ENCODE measurements at places on chromosomes 7 and 10. TPM values are rescaled to one million over a fixed set of nuclear protein-coding genes. Genes with fewer than 3 reads are reported as not detected.

GRCh38 chr10:637221-637620, 52.2 kb downstream of the DIP2C start:
- no peak for DNase-seq

DNA sequence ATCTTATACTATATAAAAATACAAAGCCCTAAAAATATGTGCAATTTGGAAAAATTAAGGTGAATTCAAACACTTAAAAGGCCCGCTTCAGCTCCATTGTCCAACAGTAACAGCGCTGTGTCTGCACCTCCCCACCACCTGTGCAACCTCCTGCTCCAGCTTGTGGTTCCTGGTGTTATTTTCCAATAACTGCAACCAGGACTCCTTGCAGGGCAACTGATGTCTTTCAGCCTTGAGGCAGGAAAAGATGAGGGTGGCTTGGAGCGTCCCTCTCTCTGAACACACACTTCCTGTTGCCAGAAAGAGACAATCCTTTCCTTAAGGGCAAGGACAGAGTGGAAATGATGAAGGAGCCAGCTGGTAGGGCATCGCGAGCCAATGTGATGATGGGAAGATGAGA, 336.0 kb downstream of the GLRX3 start:
- no peak for DNase-seq

GRCh38 chr7:23298141-23298881, 828 bp upstream of the MALSU1 start:
- DNase-seq = no peak

GRCh38 chr7:25254604-25255003, 26.3 kb upstream of the NPVF start:
- DNase-seq = no peak

- no peak for DNase-seq
Observed at GRCh38 chr10:44312401-44312800, 72.5 kb downstream of the CXCL12 start.

Gene PDK4
- 1.7 TPM for total RNA-seq

Gene TRIM50
- not detected for total RNA-seq

Gene SGPL1
- total RNA-seq = 28.2 TPM

Gene GIMAP7
- 369 TPM for total RNA-seq

Gene UCN3
- not detected for total RNA-seq

Gene IFIT2
- total RNA-seq = 5.6 TPM

Gene DNAH11
- total RNA-seq = 0.44 TPM

Gene NEUROD6
- not detected for total RNA-seq

Measured in naive thymus-derived CD8-positive, alpha-beta T cell (primary cell).